Small intestine (tissue), 16 donors: ENCODE measurements at places on chromosomes 1 and 21.

DNA sequence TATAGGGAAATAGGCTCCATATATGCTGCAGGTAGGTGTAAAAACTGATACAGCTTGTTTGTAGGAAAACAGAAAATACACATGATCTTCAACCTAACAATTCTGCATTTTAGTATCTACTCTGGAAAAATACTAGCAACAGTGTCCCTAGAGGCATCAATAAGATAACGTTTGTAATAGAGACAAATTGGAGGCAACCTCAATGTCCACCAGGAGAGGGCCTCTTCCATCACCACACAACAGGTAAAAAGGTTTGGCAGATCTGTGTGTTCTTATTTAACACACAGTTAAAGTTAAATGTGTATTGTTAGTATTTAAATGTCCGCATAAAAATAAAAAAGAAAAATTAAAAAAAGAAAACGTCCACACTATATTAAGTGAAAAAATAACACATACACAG is 5.4 kb downstream of the EIF2D start:
- peaks cover 39% of the 10 kb centered on the region for H3K36me3 ChIP-seq
- DNase-seq, result peak; percentile 21
- no peak overlapping the region for H3K4me3 ChIP-seq
- no peaks in the 10 kb centered on the region for H3K4me1 ChIP-seq

DNA sequence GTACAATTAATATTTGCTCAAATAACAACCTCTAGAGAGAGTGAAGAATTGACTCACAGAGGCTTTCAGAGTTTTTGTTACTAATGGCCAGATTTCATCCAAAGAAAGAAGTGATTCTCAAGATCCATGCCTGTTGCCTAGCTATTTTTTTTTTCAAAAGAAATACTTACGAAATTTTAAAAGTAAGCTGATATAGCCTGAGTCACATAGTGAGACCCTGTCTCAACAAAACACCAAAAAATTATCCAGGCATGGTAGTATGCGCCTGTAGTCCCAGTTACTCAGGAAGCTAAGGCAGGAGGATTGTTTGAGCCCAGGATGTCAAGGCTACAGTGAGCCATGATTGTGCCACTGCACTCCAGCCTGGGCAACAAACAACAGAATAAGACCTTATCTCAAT is 14.6 kb downstream of the PALMD start:
- no peaks in the 10 kb centered on the region for H3K36me3 ChIP-seq
- H3K27ac ChIP-seq, result no peak overlapping the region
- no peak for DNase-seq
- H3K4me1 ChIP-seq, result no peaks in the 10 kb centered on the region
- H3K27me3 ChIP-seq, result no peaks in the 10 kb centered on the region

GRCh38 chr1:20449735-20450311 is 36.2 kb downstream of the CAMK2N1 start:
- no peaks in the 10 kb centered on the region for H3K4me1 ChIP-seq
- no peaks in the 10 kb centered on the region for H3K36me3 ChIP-seq
- H3K27ac ChIP-seq, result no peak overlapping the region
- H3K27me3 ChIP-seq, result no peaks in the 10 kb centered on the region
- no peak overlapping the region for H3K4me3 ChIP-seq
- DNase-seq, result no peak

- H3K4me1 ChIP-seq, result no peaks in the 10 kb centered on the region
- H3K36me3 ChIP-seq, result peaks cover 57% of the 10 kb centered on the region
- no peak for DNase-seq
Observed at GRCh38 chr1:54857746-54858561, 29.0 kb downstream of the DHCR24 start.

DNA sequence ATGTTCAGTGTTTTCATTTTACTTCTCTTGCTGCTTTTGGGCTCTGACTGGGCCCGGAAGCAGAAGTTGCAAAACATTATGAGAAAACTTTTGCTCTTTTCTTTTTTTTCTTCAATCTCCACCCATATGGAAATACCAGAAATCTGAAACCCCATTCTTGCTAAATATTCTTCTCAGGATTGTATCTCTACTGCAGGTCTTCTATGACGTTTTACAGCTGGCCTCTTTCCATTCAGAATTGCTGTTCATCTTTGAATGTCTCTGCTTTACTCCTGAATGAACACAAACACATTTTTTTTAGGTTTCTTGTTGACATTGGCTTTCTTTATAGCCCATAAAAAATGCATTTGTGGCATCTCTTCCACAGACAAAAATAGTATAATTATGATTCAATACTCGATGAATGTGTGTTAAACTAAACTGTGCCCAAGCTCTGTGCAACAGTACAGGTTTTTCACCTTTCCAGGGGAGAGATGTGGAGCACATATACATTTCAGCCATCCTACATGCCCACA is 18.8 kb downstream of the PTPRC start:
- H3K27me3 ChIP-seq, result no peaks in the 10 kb centered on the region
- no peaks in the 10 kb centered on the region for H3K36me3 ChIP-seq
- no peak for DNase-seq
- no peaks in the 10 kb centered on the region for H3K4me1 ChIP-seq
- no peak overlapping the region for H3K27ac ChIP-seq

DNA sequence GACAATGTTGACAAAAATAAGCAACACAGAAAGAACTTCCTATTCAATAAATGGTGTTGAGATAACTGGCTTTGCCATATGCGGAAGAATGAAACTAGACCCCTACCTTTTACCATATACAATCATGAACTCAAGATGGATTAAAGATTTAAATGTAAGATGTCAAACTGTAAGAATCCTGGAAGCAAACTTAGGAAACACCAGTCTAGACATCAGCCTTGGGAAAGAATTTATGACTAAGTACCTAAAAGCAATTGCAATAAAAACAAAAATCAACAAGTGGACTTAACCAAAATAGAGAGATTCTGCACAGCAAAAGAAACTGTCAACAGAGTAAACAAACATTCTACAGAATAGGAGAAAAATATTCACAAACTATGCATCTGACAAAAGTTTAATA is 16.1 kb upstream of the CLDN8 start:
- H3K27me3 ChIP-seq, result no peaks in the 10 kb centered on the region
- H3K36me3 ChIP-seq, result no peaks in the 10 kb centered on the region
- no peaks in the 10 kb centered on the region for H3K4me1 ChIP-seq
- no peak overlapping the region for H3K27ac ChIP-seq
- DNase-seq, result no peak

DNA sequence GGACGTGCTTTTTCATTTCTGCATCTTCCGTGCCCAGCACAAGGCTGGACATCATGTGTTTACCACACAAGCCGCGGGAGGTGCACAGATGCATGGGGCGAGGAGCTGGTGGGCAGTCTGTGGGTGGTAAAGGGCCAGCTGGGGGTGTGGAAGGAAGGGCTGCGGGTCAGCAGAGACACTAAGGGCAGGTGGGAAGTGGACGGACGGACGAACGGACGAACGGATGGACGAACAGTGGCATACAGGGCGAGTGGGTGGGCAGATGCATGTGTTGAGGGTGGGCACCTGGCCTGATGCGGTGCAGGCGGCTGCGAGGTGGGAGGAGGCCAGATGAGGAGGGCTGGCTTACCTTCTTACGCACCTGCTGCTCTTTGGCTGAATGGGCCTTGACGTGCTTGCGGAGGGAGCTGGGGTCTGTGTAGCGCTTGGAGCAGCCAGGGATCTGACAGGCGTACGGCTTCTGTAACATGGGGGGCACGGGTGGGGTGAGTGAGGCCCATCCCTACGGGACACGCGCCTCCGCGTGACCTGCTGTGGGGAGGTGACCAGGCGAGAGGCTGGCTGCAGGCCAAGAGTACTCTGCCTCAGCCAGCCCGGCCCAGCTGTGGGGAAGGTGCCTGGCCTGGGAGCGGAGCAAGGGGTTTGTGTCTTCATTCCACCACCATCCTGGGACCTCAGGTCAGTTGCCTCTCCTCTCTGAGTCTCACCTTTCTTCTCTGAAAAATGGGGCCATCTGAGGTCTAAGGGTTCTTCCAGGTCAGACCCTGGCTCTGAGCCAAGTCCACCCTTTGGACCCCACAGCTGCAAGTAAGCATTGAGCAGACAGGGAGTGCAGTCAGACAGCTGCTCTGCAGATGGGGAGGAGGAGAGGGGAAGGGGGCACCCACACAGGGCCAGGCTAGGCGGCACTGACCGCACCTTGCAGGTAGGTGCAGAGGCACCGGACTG is 65.5 kb downstream of the DMRTB1 start:
- H3K4me3 ChIP-seq, result no peak overlapping the region
- no peak for DNase-seq
- no peaks in the 10 kb centered on the region for H3K36me3 ChIP-seq
- H3K27ac ChIP-seq, result no peak overlapping the region
- H3K27me3 ChIP-seq, result peaks cover 3% of the 10 kb centered on the region

- no peak overlapping the region for H3K27ac ChIP-seq
- no peak for DNase-seq
- no peaks in the 10 kb centered on the region for H3K27me3 ChIP-seq
Observed at GRCh38 chr1:35924838-35925237, 6.1 kb upstream of the AGO3 start.
